ENCODE measurements at places on chromosomes 6 and 20.

GRCh38 chr6:28218312-28219248, 6.5 kb upstream of the ZSCAN9 start:
- DNase-seq = no peak

DNA sequence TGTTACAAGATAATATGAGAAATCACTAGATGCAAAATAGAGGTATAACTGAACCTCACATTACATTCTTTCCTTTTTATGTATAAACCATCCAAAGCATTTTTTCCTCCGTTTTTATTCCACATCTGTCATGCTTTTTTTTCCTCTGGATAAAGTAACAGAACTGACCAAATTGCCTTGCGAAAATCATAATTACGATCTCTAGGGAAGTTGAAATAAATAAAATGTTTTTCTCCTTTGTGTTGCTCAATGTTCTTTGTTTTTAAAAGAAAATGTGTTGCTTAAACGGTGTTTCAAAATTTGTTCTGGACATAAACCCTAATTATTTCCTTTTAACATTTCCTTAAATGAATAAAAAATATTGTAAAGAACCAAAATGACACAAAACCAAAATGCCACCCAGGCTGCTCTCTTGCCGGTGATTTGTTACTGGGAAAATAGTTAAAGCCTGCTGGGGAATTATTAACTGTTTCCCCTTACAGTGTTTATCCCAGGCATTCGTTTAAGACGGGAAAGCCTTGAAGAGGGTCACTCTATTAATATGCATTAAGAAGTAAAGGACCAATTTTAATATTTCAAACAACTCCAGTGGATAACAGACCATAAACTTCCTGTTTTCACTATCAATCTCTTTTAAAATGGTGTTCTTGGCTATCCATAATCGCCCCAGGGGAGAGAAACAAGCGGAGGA, 1.7 kb upstream of the ADGRB3 start:
- DNase-seq = no peak

DNA sequence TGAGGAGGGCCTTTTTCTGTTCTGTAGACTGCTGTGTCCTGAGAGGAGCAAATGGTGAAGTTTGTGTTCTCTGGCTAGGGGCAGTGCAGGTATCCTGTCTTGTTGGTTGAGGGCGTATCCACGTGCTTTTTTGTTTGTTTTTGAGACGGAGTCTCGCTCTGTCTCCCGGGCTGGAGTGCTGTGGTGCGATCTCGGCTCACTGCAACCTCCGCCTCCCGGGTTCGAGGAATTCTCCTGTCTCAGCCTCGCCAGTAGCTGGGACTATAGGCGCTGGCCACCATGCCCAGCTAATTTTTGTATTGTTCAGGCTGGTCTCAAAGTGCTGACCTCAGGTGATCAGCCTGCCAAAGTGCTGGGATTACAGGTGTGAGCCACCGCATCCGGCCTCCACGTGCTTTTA, 10.8 kb upstream of the PXDC1 start:
- no peak for DNase-seq

GRCh38 chr6:43921548-43922425, 151.8 kb downstream of the VEGFA start:
- no peak for DNase-seq

GRCh38 chr6:53179961-53180651, 31.5 kb upstream of the GCM1 start:
- DNase-seq = no peak

- no peak for DNase-seq
Measured at GRCh38 chr6:111013144-111013915, 31.5 kb downstream of the RPF2 start.

DNA sequence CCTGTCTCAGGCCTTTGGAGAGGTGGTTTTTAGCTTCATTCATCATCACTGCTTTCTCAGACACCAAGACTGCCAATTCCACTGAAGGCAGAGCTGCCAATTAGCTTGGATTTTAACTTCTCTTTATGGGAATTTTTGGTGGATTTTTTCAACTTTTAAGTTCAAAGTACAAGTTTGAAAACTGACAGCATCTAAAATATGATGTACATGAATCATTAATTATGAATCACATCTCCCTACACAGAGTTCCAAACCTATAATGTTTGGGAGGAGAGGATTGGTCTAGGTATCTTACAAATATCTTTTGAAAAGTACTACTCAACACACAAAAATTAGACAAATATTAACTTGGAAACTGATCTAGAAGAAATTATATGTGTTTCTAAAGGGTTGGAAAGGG, 25.5 kb downstream of the CNKSR3 start:
- DNase-seq = no peak

- no peak for DNase-seq
Measured at GRCh38 chr6:146260886-146261285, 232.0 kb downstream of the GRM1 start.

GRCh38 chr20:49210101-49210756, 9.0 kb upstream of the DDX27 start:
- no peak for DNase-seq

DNA sequence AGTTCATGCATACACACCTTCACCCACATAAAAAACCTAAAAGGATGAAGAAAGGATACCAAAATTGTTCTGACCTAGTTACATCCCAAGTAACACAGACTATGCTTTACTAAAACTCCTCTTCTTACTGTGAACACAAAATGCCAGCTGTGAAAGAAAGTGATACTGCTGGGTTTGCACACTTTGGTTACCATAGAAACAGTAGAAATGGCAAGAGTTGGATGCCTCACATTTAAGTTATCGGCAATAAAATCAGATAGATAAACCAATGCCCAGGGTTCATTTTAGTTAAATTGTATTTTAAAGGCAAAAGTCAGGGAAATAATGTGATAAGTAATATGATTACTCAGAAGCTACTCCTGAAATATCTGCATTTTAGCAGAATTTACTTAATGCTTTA, 161.9 kb downstream of the CDK19 start:
- no peak for DNase-seq

GRCh38 chr6:150981095-150981494, 115.6 kb downstream of the MTHFD1L start:
- no peak for DNase-seq

GRCh38 chr6:45474376-45474775, 96.6 kb upstream of the SUPT3H start:
- DNase-seq = no peak

DNA sequence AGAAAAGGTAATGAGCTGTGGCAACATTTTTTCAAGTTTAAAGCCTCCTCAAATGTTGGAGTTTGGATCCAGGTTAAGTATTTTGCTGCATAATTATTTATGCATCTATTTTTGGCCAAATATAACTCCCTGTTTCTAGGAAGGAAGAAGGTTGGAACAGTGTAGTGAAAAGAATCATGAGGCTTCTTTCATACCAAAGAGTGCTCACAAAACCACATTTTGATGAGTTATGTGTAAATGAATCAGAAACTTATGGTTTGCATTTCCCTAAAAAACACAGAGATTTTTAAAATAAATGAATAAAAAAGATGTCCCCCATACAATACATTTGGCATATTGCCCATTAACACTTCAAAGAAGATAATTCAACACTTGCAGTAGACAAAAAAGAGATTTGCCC, 246.9 kb upstream of the PRDM1 start:
- no peak for DNase-seq

GRCh38 chr6:6455272-6455671, 133.2 kb upstream of the LY86 start:
- no peak for DNase-seq

- no peak for DNase-seq
Measured at GRCh38 chr20:50310673-50311051, 120.0 kb downstream of the CEBPB start.

DNA sequence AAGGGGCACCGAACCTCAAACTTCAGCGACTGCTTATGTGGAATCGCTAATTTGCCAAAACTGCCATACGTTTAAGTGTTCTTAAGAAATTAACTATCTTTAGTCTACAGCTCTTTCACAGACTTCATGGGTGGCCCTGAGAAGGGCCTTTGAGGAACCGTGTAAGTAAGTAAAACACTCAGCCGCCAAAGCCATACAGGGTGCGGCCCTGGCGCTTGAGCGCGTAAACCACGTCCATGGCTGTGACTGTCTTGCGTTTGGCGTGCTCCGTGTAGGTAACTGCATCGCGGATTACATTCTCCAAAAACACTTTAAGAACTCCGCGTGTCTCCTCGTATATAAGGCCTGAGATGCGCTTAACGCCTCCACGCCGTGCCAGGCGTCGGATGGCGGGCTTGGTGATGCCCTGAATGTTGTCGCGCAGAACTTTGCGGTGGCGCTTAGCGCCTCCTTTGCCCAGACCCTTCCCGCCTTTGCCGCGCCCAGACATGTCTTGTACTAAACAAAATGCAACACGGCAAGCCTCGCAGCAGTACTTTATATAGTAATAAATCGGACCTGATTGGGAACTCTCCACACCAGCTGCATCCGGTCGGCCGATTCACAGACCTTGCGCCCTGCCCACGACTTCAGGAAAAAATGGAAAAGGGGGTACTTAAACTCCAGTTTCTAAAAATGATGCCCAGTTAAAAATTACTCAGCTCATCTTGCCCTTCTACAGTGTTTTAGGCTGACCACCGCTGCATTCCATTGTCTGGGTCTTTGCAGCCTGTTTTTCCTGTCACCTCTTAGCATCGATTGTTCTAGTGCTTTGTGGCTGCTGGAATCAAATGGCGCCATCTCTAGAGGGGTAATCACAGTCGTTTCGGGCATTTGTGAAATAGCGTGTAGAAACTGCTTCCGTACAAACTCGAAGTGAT, 38.9 kb downstream of the OR2B2 start:
- DNase-seq = no peak

DNA sequence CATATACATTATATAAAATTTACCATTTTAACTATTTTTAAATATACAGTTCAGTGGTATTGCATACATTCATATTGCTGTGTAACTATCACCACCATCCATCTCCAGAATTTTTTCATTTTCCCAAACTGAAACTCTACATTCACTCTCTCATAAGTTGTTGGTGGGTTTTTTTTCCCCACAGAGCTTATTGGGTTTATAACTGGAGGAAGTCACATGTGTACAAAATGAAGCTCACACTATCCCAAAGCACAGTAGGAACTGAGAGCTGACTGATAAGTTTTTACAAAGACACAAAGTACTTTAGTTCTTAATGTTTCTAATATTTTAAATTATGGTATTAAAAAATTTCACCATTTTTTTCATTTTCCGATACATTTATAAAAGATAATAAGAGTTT, 78.8 kb upstream of the TNFAIP3 start:
- DNase-seq = no peak

GRCh38 chr6:152298848-152299735, 338.1 kb downstream of the SYNE1 start:
- DNase-seq = no peak

- no peak for DNase-seq
Measured at GRCh38 chr6:33878562-33878961, 74.8 kb upstream of the MLN start.

GRCh38 chr6:158554611-158555361, 5.1 kb upstream of the TMEM181 start:
- no peak for DNase-seq

GRCh38 chr20:6909608-6910007, 142.1 kb downstream of the BMP2 start:
- no peak for DNase-seq

DNA sequence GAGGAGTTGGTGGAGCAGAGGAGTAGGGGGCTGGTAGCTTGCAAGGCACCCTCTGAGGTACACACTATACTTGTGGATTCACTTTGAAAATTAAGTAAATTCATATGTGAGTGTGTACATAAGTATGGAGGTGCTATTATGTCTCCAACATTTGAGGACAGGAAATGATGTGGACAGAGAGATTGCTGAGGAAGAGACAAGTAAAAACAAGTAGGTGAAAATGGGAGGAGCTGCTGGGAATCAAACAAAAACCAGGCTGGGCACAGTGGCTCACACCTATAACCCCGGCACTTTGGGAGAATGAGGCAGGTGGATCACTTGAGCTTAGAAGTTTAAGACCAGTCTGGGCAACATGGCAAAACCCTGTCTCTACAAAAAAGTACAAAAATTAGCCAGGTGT, 69.2 kb upstream of the LYRM2 start:
- DNase-seq = no peak

DNA sequence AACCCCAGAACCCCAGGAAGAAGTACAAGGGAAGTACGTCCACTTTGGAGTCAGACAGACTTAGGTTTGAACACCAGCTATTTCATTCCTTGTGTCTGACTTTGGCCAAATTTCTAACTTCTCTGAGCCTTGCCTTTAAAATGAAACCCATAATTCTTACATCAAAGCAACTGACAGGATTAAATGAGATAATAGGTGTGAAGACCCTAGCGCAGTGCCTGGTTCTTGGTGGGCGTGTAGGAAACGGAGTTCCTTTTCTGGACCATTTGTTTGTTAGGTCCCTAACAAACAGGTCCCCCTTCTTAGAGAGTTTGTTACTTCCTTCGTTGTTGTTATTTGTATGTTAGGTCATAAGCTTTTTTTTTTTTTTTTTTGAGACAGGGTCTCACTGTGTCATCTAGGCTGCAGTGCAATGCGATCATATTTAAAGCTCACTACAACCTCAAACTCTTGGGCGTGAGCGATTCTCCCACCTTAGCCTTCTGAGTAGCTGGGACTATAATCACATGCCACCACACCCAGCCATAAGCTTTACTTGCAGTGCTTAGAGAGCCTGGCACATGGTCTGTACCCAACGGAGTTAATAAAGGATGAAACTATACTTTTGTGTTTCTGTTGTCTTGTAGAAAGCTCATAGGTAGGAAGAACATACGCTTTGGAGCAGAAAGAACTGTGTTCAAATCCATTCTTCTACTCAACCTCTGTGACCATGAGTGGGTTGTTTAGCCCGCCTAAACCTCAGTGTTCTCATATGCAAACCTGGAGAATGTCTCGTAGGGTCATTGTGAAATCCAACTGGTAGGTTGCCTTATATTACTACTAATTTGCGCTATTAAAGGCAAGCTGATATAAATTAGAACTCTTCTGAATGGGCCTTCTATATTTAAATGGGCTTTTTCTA, 21.8 kb upstream of the MROH8 start:
- DNase-seq = no peak

GRCh38 chr6:111850295-111850937, 22.8 kb downstream of the FYN start:
- DNase-seq = no peak

- DNase-seq = no peak
Measured at GRCh38 chr6:1911474-1911873, 301.8 kb downstream of the FOXC1 start.

GRCh38 chr6:67031451-67031850, 1324.4 kb upstream of the EYS start:
- no peak for DNase-seq

GRCh38 chr20:25025091-25025861, 32.7 kb downstream of the ACSS1 start:
- DNase-seq = no peak

All from stimulated activated CD4-positive, alpha-beta T cell treated with anti-CD3 and anti-CD28 coated beads, Interleukin-1b, Interleukin-23, amount 100 ng/mL, for 24 hours (primary cell).